Astrocyte (in vitro differentiated cells and primary cell): ENCODE measurements at places on chromosomes 3 and 15. TPM values are rescaled to one million over a fixed set of nuclear protein-coding genes. Genes with fewer than 3 reads are reported as not detected.
A peak's percentile ranks its signal among the peaks of the same experiment; 100 is the strongest.

Gene A4GNT
- total RNA-seq, result not detected in 2 replicates

Gene GPR176
- total RNA-seq, result 33.5 and 35.4 TPM in 2 replicates

Gene LRRK1
- 0.41 and 0.65 TPM in 2 replicates for total RNA-seq

Gene TJP1
- total RNA-seq, result 118 and 137 TPM in 2 replicates

- DNase-seq, result peak; percentile 65
Observed at GRCh38 chr3:138442433-138442832, 8.0 kb downstream of the ESYT3 start.

DNA sequence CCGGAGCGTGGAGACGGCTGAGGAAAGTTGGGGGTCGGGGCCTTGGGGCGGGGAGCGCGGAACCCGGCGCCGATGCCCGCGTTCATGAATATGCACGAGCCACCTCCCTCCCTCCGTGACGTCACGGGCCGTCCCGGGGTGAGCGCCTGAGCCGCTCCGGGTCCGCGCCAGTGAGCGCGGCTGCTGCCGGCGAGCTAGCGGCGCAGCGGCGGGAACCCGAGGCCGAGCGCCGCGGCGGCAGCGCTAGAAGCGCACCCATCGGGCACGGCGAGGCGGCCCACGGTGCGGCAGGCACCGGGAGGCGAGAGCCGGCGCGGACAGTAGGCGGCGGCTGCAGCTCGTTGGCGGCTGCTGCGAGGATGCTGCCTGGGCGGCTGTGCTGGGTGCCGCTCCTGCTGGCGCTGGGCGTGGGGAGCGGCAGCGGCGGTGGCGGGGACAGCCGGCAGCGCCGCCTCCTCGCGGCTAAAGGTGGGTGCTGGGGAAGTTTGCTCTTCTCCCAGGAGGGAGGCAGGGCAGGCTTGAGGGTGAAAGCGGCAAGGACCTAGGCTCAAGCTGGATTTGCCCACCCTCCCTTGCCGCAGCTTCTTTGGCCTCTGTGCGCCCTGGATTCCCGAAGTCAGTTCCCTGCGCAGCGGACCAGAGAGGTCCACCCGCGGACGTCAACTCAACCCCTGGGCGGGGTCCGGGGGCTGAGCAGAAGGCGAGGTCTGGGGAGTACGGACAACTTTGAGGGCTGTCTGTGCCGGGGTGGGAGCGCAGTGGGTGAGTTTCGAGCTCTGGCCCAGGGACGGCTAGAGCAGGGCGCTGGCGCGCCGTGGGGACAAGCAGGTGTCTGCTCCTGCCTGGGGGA, at the start of gene CLSTN2:
TSS of gene CLSTN2 (plus strand) at position 170 of the 850 bp plus-strand sequence.
- DNase-seq, result peak; percentile 32

GRCh38 chr15:88974392-88974791, 61.2 kb upstream of the MFGE8 start:
- peak; percentile 32 for DNase-seq

DNA sequence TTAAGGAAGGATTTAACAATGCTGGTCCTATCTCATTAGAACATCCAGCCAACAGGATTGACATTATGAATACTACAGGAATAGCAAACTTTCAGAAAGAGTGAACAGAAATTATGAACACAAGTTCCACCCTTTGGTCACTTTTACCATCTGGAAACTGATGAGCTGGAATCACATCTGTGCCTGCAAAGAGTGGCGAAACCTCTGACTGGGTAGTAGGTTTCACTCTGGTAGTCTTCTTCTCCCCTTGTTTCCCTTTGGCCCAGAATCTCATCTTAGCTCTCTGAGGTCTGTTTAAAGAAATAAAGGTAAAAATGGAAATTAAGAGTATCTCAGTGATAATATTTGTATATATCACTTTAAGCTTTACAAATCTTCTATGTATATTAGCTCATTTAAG, 73.1 kb downstream of the NR2E3 start:
- no peak for DNase-seq

DNA sequence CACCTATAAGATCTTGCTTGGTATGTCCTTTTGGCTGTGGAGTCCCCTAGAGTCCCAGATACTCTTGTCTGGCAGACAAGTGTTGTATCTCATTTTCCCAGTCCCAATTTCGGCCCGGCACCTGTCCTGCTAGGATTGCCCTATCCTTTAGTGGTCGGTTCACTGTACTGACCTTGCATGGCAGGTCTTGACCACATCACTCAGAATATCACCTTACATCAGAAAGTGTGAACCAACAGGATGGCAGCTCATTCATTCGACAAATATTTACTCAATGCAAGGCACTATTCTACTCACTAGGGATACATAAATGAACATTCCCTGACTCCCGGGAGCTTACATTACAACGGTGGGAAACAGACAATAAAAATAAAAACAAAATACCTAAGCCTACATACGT, 5.7 kb upstream of the CCDC80 start:
- DNase-seq, result no peak

DNA sequence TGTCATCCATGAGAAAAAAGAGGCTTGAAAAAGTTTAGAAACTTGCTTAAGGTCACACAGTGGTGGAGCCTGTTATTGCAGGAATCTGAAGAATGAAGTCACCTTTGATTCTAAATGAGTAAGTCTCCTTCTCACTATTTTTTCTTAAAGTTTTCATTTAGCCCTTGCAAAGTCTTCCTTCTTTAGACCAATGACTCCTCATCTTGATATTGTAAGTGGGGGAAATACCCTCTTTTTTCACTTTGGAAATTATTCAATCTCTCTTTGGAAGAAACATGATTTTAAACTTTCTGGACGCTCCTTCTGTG, 787 bp upstream of the SLMAP start:
- peak; percentile 74 for DNase-seq

- no peak for DNase-seq
Observed at GRCh38 chr15:52424856-52425431, 103.7 kb downstream of the MYO5A start.

DNA sequence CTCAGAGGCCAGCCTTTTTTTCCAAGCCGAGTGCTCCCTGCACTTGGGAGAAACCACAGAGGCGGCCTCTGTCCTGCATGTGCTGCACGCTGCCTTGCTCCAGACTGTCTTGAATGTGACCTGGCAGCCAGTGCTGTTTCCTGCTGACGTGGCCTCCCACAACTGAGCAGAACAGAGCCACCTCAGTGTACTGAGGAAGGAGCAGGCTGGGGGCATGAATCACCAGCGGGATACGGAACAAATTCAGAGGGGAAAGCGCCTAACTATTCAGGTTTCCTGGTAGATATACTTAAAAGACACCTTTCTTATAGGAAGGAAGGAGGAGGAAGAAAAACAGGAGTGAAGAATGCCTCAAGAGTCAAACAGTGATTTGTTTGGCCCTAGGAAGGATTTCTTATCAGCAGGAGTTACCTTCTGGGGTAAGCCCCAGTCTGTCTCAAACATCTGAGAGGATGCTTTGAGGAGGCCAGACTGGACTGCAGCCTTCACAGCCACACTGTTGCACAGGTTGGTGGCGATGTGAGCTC, 114.0 kb downstream of the FNDC3B start:
- peak; percentile 100 for DNase-seq

DNA sequence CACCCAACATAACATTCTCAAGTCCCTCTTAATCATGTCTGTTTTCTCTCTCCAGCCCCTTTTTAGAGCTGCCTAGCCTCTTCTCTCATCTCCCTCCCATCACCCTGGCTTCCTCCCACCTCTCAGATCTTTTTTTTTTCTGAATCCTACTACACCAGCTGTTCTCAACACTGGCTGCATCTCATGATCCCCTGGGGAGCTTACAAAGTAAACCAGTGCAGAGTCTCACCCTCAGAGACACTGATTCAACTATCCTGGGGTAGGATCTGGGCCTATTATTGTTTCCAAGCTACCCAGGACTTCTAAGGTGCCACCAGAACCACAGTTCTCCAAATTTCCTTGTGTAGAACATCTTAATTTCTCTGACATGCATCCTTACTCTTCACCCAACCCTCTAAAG, 50.3 kb upstream of the ACAN start:
- no peak for DNase-seq

- no peak for DNase-seq
Observed at GRCh38 chr3:188305220-188305619, 151.3 kb downstream of the LPP start.

DNA sequence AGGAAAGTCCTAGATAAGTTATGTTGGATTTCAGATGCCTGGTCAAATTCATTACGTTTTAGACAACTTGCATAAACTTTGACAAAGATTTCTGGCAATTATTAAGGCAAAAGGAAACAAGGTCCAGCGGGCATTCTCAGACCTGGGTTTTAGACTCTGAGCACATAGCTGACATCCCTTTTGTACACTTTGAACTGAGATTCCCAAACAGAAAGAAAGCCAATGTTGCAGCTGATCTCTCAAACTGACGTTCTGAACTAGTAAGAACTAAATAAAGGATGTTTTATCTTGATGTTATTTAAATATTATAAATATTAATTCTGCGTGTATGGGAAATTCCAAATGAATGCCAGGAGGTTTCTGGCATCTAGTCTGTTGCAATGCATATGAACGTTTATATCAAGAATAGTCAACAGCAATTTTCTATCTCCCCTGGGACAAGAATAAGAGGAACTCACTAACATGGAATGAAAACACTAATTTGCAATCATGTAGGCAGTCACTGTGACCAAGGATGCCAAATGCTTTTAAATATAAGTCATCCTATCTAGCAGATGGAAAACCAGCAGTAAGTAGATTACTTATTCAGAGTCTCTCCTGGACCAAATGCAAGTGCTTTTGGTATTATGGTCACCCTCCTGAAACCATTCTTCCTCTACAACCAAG, 202.1 kb downstream of the GREM1 start:
- peak; percentile 93 for DNase-seq

- no peak for DNase-seq
Observed at GRCh38 chr15:88395241-88395640, 71.9 kb downstream of the MRPL46 start.

GRCh38 chr15:22927761-22928160, 52.4 kb downstream of the CYFIP1 start:
- no peak for DNase-seq

DNA sequence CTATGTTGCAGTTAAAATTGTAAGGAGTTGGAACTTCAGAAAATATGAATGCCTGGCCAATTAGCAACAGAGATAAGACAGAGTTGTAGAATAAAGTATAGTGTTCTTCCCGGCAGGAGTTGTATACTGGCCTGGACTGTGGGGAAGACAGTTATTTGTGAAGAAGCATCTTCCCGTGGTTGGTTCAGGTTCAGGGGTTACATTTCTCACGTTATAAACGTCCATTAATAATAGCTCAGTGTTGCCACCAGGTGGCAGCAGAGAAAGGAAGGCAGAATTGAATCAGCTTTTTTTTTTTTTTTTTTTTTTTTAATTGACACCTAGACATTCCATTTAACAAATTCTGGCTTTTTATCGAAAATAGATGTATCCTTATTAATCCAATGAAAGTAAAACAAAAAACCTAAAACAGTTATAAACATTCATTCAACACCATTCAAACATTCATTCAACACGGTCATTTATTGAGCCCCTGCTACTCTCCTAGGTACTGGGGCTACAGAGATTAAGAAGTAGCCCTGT, 66.4 kb upstream of the NR2E3 start:
- DNase-seq, result no peak

DNA sequence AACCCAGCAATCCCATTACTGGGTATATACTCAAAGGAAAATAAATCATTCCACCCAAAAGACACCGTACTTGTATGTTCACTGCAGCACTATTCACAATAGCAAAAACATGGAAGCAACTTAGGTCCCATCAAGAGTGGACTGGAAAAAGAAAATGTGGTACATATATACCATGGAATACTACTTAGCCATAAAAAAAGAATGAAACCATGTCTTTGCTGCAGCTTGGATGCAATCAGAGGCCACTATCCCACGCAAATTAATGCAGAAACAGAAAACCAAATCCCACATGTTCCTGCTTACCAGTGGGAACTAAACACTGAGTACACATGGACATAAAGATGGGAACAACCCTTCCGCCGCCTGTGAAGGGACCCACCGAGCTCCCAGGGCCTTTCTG, 34.2 kb downstream of the UACA start:
- no peak for DNase-seq

- no peak for DNase-seq
Observed at GRCh38 chr3:45874677-45875346, 11.5 kb upstream of the CCR9 start.

DNA sequence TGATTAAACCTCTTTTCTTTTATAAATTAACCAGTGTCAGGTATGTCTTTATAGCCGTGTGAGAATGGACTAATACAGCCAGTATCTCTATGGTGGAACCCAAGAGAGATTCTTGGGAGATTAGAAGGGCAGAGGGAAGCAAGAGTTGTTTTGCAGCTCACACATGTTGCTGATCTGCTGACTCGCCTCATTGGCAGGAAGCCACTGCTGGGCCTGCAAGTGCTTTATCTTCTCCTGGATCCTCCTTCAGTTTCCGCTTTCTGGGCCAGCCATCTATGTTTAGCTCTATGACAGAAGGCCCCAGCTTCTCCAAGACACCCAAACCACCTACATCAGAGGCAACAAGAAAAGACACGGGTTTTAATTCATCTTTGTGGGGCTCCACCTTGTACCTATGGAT, 23.4 kb upstream of the GALNT15 start:
- peak; percentile 92 for DNase-seq

DNA sequence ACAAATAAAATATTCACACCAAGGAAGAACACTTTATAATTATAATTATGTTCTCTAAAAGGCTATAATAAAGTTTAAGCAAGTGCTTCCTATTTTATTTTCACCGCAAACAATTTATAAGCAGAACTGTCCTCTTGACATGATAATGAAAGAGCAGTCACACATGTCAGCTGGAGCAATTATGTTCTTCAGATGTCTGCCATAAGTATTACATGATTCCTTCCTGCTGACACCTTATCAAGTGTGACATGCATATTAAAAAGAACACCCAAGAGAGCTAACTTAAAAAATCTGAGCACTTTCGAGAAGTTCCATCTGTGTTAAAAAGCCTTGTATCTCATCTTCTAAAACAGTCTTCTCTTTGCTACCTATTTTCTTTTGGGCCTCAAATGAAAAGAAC, 249.5 kb downstream of the SQOR start:
- DNase-seq, result no peak

GRCh38 chr3:8070011-8070410, 431.6 kb upstream of the LMCD1 start:
- peak; percentile 77 for DNase-seq

DNA sequence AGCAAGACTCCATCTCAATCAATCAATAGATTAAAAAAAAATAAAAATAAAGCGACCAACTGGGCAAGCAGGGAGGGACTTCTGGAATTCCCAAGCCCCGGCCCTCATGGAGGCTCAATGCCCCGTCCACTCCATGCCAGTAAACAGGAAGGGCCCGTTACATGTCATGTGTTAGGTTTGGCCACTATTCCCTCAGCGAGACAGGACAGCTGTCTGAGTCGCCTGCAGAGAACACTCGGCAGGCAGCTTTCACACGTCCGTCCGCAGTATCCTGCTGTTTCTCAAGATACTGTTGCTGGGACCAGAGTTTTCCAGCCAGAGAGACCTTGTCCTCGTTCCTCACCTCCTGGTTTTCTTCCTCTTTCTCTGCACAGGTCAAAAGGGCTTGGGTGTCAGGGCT, 18.0 kb downstream of the TMEM44 start:
- DNase-seq, result no peak
